ENCODE measurements at places on chromosomes 1 and 21.

- DNase-seq: no peak
These were observed 6.6 kb upstream of the RNU1-2 start for GRCh38 chr1:16888860-16889816.

GRCh38 chr1:234975122-234975940 lies 153.3 kb downstream of the TOMM20 start:
- no peak for DNase-seq

GRCh38 chr1:30375156-30375555 lies 348.2 kb downstream of the MATN1 start:
- DNase-seq: no peak

DNA sequence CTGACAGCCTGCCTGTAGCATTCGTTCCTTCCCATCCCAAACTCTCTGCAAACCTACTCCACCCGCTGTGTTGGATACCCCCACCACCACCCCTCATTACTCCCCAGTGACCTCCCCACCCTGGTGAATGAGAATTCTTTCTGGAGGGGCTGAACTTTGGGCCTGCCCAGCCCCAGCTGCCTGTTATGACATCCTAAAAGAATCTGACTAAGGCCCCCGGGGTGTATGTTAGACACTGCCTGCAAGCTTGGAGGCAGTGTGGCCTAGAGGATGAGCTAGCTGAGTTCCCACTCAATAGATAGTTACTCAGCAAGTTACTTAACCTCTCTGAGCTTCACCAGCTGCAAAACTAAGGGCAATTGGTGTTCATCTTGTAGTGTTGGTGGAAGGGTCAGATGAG lies 110.2 kb upstream of the FGGY start:
- no peak for DNase-seq

- DNase-seq: no peak
These were observed 26.8 kb downstream of the GFI1 start for GRCh38 chr1:92459871-92460320.

- DNase-seq: no peak
These were observed 3.7 kb downstream of the LENEP start for GRCh38 chr1:154996966-154997701.

DNA sequence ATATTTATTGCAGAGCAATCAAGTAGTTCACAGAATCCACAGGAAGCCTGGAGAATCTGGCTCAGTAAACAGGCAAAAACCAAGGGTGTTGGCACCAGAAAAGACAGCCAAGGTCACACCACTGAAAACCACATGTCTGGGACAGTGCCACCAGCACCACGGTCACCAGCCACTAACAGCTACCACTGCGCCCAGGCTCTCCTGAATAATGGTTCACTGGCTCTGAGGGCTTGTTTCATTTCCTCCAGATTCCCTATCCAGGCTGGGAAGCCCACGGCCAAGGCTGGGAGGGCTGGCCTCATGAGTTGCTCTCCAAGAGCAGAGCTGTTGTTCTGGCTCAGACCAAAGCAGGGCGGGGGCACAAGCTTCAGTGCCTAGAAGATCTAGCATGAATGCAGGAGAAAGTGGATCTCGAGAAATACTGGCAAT lies 54.5 kb upstream of the PTGFRN start:
- DNase-seq: peak; percentile 65

DNA sequence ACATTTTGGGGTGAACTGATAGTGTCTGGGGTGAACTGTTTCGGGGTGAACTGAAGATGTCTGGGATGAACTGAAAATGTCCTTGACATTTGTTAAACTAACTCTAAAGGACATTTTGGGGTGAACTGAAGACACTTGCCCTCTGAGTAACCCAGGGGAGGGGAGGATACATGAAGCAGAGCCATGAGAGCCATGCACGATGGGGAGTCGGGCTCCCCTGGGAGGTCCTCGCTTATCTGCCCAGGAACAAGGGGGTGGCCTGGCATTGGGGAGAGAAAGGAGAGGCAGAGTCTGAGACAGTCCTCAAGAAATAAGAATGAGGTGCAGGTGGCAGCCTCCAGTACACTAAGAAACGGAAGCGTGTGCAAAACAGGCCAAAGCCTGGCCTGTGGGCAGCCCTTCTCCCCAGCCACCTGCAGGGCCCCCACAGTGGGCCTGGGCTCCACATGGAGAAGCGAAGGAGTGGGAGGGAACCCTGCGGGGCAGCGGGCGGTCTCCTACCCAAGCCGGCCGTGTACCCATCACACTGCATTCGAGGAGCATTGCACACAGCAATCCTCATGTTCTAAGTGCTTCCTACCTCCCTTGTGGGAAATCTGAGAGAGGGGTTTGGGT lies 24.2 kb downstream of the RSPH1 start:
- no peak for DNase-seq

DNA sequence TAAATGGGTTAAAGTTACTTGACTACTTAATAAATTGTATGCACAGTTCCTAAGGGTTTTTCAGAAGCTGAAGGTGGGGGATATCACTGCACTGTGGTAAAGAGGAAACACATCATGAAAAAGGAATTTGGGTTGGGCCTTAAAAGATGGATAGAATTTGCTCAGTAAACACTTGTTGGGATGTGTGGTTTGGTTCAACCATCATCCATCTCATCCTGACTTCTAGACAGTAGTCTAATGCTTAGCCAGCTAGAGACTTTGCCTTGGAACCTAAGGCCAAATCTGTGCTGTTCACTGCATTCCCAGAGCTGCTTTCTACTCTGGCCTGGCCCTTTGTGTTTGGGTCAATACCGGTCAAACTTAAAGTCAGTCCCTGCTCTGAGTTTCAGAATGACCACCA lies 30.6 kb downstream of the LY9 start:
- no peak for DNase-seq

DNA sequence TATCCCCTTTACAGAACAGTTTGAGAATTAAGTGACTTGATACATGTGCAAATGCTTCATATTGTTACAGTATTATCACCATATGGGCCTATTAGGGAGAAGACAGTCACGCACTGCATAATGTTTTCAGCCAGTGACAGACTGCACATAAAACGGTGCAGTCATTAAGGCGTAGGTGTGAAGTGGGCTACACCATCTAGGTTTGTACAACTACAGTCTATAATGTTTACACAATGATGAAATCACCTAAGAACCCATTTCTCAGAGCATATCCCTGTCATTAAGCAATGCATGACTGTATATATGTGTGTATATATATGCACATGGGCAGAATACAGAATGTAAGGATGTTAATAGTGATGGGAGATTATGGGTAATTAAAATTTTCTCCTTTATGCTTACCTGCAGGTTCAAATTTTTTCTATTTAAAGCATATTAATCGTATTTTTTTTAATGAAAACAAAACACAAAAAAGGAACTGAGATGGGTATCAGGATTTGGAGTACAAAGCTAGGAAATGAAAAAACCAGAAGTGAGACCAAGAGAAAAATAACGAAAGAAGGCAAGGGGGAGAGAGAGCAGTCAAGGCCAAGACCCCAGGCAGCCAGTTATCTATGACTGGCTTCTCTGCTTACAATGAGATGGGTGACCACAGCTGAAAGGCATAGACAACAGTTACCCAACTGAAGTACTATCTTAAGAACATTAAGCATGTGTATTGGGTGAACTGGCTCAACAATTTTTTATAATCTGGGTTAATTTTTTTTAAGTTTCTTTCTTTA lies 122.9 kb upstream of the DAB1 start:
- DNase-seq: no peak

All from SK-N-DZ (cell line).